ENCODE measurements at places on chromosomes 7 and 10.

DNA sequence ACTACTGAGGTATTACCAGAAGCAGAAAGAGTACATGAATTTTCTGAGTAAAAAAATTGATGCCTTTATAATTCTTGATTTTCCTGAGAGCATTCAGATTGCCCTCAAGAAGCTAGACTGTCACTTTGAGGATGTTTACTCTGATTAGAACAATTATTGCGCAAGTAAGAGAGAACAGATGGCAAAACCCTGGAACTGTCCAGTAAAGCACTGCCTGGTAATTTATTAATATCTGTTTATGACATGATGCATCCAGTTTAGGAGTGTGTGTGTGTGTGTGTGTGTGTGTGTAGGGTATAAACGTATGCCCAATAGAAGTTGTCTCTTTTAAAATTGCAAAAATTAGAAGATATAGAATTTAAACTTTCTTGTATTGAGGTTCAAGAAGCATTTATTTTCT, 379.7 kb downstream of the PHTF2 start:
- no peak for DNase-seq

GRCh38 chr7:90715067-90715466, 118.9 kb downstream of the CDK14 start:
- DNase-seq, result no peak

- DNase-seq, result no peak
Measured at GRCh38 chr7:112371701-112372100, 78.6 kb upstream of the IFRD1 start.

GRCh38 chr10:93293999-93294398, 188.1 kb downstream of the MYOF start:
- DNase-seq, result no peak

All from endothelial cell (in vitro differentiated cells).